ENCODE measurements at places on chromosomes 11 and 22. TPM values are rescaled to one million over a fixed set of nuclear protein-coding genes. Genes with fewer than 3 reads are reported as not detected.

The TUG1 gene
- total RNA-seq: 113 TPM

The ADORA2A gene
- 2.1 TPM for total RNA-seq

GRCh38 chr11:43367382-43368178, 8.9 kb downstream of the TTC17 start:
- no peaks in the 10 kb centered on the region for H3K27me3 ChIP-seq
- no peak for DNase-seq

DNA sequence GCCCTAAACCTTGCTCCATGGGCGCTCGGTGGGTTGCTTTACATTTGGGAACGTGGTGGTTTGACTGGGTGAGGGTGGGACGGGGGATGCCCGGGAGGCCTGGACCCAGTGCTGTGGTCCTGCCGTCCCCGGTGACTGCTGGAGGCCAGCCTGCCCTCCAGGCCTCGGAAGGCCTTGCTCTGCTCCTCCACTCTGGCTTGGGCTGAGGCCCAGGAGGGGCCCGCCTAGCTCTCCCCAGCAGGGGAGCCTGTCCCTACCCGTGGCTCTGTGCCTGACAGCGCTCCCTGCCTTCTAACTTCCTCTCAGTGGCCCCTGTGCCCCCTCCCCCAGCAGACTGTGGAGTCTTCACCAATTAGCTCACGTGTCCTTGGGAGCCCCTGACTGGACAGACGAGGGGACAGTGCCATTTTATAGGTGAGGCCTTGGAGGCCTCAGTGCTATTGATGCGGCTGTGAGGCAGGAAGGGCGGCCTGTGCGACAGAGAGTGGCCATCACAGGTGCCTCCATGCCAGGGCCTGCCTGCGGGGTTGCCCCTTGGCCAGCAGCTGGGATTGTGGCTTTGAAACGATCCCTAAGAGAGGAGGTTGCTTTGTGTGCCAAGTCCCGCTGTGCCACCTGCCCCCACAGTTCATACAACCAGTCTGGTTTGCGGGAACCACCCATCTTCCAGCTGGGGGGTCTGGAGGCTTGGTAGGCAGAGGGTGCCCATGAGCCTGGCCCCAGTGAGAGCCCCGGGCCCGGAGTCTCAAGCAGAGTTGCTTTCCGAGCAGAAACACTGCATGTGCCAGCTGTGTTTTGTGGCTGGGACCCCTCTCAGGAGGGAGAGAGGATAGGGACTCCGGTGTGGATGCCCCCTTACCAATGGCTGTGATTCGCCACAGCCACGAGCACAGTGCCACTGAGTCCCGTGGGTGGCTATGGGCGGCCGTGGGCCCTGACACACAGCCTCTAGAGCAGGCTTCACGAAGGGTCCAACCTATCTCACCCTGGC, 17.7 kb downstream of the TPCN2 start:
- peak overlapping the region; percentile 43 for H3K27ac ChIP-seq
- H3K27me3 ChIP-seq: no peaks in the 10 kb centered on the region
- no peak overlapping the region for H3K4me3 ChIP-seq
- DNase-seq: no peak
- no peaks in the 10 kb centered on the region for H3K36me3 ChIP-seq
- H3K4me1 ChIP-seq: no peaks in the 10 kb centered on the region

The MAJIN gene
- total RNA-seq: 7.4 TPM

The MMP7 gene
- 115 TPM for total RNA-seq

The TMEM184B gene
- 137 TPM for total RNA-seq

GRCh38 chr11:19962801-19963175, 197.5 kb downstream of the DBX1 start:
- H3K36me3 ChIP-seq: no peaks in the 10 kb centered on the region
- no peak overlapping the region for H3K4me3 ChIP-seq
- no peak overlapping the region for H3K27ac ChIP-seq
- H3K4me1 ChIP-seq: no peaks in the 10 kb centered on the region
- DNase-seq: no peak

- H3K27ac ChIP-seq: peak overlapping the region; percentile 48
- H3K36me3 ChIP-seq: no peaks in the 10 kb centered on the region
- H3K4me1 ChIP-seq: peaks cover 18% of the 10 kb centered on the region
- no peak for DNase-seq
- no peaks in the 10 kb centered on the region for H3K27me3 ChIP-seq
These were observed 5.1 kb downstream of the VSIG10L2 start for GRCh38 chr11:125950696-125951651.

The FGF4 gene
- not detected for total RNA-seq

DNA sequence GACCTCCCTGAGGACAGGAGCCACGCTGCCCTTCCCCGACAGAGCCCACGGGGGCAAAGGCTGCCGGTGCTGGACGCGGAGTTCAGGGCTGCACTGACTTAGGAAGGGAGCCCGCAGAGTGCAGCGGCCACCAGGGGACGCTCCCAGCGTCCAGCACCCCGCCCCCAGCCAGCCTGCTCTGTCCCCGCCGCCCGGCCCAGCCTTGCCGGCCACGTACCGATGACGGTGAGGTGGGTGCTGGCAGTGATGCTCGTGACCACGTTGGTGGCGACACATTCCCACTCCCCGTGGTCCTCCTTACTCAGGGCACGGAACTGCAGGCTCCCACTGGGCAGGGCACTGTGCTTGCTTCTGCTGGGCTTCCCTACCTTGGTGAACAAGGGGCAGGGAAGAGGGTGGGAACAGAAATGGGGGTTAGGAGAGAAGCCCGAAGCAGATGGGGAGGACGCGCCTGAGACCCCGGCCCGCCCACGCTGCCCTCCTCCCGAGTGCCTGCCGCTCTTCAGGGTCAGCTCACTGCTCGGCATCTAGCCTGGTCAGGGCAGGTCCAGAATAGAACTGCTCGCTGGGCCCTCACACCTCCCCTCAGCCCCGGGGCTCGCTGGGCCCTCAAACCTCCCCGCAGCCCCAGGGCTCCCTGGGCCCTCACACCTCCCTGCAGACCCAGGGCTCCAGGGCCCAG, 25.9 kb downstream of the IGSF9B start:
- H3K36me3 ChIP-seq: no peaks in the 10 kb centered on the region
- DNase-seq: no peak
- H3K4me1 ChIP-seq: no peaks in the 10 kb centered on the region
- no peak overlapping the region for H3K27ac ChIP-seq
- no peak overlapping the region for H3K4me3 ChIP-seq

The KCNC1 gene
- total RNA-seq: 3.0 TPM

The ELF5 gene
- total RNA-seq: 0.18 TPM

All from prostate gland (tissue), 2 donors.